ENCODE measurements at places on chromosomes 2 and 18. TPM values are rescaled to one million over a fixed set of nuclear protein-coding genes. Genes with fewer than 3 reads are reported as not detected.

EFHD1 gene
- 1.00 TPM for total RNA-seq

FSIP2 gene
- 3.3 TPM for total RNA-seq

SLC4A1AP gene
- total RNA-seq, result 20.4 TPM

TRPM8 gene
- 0.54 TPM for total RNA-seq

ZAP70 gene
- total RNA-seq, result 0.45 TPM

DNA sequence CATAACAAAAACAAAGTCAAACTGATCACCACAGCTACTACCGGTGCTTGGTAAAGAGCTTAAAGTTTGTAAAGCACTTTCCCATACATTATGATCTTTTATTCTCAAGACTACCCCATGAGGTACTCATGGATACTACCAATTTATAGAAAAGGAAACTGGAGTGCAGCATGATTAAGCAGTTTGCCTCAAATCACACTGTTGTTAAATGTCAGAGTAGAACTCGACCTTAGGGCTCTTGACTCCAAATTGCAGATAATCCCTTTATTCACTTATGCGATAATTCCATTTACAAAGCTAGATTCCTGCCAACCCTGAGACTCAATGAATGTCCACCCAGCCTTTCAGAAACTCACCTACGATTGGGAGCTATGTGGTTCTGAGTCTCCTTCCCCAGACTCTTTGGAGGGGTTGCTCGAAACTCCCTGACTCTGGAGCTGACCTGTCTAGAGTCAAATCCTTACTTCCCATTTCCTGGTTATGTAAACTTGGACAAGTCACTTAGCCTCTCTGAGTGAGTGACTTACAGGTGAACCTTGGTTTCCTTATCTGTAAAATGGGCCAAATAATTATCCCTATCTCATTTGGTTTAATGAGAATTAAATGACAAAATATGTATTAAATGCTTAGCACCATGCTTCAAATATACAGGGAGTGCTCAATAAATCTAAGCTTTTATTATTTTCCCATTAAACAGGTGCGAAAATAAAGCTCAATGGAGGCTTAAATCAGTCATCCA, 47.4 kb downstream of the PSD4 start:
- DNase-seq, result no peak

DNA sequence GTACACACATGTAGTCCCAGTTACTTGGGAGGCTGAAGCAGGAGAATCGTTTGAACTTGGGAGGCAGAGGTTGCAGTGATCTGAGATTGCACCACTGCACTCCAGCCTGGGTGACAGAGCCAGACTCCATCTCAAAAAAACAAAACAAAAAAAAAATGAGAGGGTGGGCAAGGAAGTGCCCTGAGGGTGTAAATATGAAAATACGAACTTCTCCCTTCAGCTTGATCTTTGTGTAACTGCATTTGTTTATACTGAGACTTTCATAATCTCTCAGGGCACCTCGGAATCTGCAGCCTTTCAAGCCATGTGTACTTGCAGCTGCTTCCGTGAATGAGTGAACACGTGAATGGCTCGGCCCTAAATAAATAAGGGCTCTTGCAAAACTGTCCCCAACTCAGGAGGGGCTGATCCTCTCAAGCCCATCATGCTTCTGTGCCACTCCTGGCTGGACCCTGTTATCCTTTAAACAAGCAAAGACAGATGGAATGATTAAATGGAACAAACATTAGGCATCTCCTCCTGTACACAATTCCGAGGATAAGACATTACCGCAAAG, 96.8 kb downstream of the BOD1L2 start:
- no peak for DNase-seq

DNA sequence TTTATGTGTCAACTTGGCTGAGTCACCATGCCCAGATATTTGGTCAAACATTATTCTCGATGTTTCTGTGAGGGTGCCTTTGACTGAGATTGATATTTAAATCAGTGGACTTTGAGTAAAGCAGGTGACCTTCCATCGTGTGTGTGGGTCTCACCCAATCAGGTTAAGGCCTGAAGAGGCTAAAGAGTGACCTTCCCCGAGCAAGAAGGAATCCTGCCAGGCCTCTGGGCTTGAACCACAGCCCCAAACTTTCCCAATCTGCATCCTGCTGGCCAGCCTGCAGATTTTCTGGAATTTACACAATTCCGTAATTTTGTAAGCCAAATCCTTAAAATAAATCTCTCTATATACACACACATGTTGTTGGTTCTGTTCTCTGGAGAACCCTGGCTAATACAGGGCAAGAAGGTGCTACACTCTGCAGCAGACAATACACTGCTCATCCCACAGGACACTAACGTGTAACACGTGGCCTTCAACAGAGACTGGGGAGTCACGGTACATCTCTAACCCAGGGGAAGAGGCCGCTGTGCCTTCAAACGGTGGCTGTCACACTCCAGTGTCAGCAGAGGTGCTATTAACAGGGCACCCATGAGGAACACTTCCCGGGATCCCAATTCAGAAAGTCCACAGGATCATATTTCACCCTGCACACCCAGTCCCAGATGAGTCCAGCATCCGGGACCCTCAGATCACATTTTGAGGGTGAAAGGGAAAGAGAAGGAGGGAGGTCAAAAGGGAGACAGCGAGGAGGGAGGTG, 113.1 kb upstream of the ID2 start:
- DNase-seq, result no peak

- DNase-seq, result no peak
Measured at GRCh38 chr2:10022966-10023662, 20.2 kb upstream of the KLF11 start.

- no peak for DNase-seq
Measured at GRCh38 chr18:26765498-26765897, 100.0 kb downstream of the AQP4 start.

- no peak for DNase-seq
Measured at GRCh38 chr2:229392196-229392595, 121.1 kb upstream of the PID1 start.

DNA sequence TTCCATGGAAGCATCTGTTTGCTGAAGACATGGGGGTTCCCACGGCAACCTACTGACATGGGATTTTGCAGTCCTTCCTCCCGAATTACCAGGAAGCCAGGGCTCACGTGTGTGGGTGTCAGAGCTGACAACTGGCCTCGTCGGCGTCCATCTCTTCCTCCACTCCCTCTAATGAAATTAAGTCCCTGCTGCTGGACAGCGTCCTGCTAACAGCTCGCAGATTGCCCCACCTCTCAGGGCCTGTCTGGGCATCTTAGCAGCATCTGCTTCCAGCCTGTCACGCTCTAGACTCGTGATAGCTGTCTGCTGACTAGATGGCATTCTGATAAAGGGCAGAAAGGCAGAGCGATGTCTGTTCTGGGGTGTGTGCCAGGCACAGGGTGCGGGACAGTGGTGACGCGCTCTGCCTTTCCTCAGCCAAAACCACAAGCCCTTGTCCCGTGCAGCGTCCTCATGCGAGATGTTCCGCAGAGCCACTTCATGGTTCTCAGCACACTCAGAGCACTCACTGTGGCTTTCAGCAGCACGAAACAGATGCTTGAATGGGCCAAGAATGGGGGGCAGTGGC, 161.1 kb downstream of the ARL4C start:
- peak; percentile 5 for DNase-seq

DNA sequence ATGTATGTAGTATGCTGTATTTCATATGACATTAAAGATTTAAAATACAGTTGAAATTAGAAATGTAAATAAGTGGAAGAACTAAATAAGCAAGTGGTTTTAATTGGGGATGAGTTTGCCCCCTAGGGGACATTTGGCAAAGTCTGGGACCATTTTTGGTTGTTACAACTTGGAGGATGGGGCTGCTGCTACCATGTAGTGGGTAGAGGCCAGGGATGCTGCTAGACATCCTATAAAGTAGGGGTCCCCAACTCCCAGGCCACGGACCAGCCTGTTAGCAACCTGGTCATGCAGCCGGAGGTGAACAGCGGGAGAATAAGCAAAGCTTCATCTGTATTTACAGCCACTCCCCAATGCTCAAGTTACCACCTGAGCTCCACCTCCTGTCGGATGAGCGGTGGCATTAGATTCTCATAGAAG, 27.9 kb upstream of the ASNSD1 start:
- no peak for DNase-seq

DNA sequence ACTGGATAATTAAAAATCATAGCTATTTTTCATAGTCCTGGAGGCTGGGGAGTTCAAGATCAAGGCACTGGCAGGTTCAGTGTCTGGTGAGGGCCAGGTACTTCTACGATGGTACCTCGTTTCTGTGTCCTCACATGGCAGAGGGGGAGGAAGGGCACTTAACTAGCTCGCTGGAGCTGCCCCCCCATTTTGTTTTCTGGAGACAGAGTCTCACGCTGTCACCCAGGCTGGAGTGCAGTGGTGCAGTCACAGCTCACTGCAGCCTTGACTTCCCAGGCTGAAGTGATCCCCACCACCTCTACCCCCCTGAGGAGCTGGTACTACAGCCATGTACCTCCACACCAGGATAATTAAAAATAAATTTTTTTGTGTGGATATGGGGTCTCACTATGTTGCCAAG, 40.3 kb downstream of the ASB1 start:
- DNase-seq, result no peak

GRCh38 chr2:47226132-47226922, 71.2 kb upstream of the STPG4 start:
- no peak for DNase-seq

DNA sequence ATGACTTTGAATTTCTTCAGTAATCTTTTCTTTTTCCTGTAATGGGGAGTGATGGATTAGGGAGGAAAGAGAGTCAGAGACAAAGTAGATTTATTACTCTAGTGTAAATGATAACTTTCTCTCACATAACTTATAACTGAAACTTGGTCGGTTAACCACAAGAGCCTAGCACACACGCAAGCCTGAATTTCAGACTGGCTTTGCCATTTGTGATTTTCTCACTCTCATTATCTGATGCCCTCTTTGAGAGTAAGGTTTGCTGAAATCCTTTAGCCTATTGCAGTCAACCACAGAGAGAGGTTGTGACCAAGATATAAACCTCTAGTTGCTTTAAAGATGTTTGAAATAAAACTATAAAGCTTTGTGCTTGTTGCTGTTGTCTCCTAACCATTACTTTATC, 117.9 kb upstream of the NETO1 start:
- DNase-seq, result no peak

- DNase-seq, result no peak
Measured at GRCh38 chr18:12478269-12479047, 70.7 kb downstream of the PRELID3A start.

DNA sequence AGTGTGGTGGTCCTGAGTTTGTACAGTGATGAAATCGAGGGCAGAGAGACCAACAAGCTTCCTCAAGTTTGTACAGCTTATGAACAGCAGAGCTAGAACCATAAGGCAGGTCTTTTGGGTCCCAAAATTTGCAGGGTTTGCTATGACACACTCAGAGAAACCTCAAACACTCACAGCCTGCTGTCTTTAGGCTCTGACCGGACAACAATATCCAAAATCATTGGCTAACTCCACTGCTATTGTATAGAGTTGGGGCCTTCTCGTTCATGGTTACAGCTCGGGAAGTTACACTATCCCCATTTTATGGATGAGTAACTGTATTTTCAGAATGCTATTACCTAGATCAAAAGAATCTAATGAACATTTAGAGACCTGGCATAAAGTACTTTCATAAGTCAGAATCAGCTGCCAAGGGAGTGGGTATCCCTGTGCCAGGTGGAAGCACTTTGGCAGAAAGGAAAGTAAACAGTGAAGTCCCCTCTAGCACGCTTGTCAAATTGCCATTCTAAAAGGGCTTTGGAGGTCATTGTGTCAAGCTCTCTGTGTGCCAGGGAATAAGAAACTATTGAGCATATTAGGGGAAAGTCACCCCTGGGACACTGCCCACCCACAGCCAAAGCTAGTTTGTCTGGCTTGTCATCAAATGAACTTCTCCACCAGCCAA, 331.8 kb downstream of the ALK start:
- no peak for DNase-seq

DNA sequence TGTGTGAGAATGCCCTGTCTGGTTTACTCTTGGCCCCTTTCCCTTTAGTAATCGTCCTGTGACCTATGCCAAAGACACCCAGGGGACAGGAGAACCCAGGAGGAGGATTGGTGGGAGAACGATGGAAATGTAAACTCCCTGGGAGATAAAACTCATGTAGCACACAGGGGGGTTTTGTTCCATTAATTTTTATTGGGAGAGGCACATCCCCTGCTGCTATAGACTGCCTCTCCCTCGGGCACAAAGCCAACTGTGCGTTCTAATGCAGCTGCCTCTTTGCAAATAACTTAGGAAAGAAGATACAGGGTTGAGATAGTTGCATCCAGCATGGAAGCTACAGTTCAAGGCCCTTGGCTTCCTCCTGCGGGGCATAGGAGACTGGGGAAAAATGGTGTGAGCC, 489.6 kb downstream of the SLC4A3 start:
- DNase-seq, result no peak

- DNase-seq, result no peak
Measured at GRCh38 chr2:28343184-28343942, 49.3 kb upstream of the FOSL2 start.

DNA sequence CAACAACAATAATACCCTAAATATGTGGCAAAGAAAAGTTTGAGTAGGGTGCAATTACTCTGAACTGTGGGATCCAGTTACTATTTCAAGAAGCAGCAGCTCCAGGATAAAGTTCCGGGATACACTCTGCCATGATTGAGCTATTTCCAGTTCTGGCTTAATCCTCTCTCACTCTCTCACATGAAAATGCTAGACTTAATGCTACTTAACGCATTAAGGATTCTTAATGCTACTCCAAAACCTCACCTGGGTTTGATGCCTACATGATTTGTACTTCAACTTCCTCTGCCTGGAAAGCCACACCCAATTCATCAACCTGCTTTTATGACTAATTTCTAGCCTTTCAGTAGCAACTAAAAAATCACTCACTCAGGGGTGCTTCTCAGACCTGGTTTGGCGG, 151.1 kb upstream of the HNMT start:
- no peak for DNase-seq

GRCh38 chr2:103616891-103617290, 855.1 kb downstream of the TMEM182 start:
- no peak for DNase-seq

DNA sequence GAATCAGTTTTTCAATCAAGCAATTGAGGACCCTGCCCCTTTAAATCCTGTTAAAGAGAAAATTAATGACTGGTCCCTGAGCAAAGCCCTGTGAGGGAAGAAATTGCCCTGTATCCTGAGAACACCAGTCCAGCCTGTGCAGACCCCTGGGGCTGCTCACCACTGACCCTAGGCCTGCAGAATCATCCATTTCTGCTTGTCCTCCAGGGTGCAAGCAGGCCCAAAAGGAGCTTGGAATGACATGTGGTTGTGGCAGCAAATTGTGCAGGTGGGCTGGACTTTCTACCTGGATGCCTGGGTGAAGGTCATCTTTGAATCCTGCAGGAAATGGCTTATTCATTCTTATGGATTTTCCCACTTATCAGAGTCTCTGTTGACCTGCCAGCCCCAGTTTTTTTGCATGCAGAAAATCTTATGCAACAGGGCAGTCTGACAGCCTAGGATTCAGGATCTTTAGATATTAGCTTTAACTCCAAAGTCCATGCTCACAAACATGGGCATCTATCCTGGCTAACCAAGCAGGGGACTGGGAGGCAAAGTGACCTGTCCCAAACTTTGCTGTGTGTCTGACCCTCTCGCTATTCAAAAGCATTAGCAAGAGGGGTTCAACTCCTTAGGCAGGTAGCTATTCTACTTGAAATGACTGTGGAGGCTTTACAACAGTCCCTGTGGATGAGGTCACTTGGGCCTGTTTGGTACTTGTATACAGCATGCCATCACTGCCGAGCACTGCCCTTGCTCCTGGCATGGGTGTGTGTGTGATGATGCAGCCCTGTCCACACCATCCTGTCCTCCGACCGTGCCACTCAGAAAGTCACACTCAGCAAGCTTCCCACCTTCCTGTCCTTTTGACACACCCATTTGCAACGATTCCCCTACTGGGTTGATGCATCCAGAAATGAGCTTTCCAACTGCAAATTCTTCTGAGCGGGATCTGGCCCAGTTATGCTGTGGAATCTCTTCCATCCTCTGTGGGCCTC, 85.3 kb downstream of the CAPN13 start:
- no peak for DNase-seq

Data from cerebellum (tissue), 4 donors.